ENCODE measurements at places on chromosomes 7 and 10.

- DNase-seq, result no peak
These were observed 96.4 kb downstream of the CARD11 start for GRCh38 chr7:2947058-2947780.

DNA sequence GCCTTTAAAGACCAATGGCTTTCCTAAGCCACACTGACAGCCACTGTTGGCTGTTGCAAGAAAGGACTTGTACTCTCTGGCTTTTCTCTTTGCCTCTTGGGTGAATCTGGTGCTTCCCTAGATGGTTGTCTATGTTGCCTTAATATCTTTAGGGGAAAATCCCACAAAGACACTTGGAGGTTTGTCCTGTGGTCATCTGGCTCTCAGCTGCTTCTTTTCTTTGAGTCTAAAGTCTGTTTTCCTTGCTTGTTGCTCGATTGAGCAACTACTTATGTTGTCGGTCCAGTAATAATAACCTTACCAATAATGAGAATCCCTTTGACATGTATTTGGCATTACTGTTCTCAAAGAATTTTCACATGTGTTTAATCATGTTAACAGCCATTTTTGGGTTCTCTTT lies 537.6 kb downstream of the LRMDA start:
- DNase-seq, result no peak

GRCh38 chr7:106566672-106567071 lies 94.3 kb downstream of the CCDC71L start:
- no peak for DNase-seq

DNA sequence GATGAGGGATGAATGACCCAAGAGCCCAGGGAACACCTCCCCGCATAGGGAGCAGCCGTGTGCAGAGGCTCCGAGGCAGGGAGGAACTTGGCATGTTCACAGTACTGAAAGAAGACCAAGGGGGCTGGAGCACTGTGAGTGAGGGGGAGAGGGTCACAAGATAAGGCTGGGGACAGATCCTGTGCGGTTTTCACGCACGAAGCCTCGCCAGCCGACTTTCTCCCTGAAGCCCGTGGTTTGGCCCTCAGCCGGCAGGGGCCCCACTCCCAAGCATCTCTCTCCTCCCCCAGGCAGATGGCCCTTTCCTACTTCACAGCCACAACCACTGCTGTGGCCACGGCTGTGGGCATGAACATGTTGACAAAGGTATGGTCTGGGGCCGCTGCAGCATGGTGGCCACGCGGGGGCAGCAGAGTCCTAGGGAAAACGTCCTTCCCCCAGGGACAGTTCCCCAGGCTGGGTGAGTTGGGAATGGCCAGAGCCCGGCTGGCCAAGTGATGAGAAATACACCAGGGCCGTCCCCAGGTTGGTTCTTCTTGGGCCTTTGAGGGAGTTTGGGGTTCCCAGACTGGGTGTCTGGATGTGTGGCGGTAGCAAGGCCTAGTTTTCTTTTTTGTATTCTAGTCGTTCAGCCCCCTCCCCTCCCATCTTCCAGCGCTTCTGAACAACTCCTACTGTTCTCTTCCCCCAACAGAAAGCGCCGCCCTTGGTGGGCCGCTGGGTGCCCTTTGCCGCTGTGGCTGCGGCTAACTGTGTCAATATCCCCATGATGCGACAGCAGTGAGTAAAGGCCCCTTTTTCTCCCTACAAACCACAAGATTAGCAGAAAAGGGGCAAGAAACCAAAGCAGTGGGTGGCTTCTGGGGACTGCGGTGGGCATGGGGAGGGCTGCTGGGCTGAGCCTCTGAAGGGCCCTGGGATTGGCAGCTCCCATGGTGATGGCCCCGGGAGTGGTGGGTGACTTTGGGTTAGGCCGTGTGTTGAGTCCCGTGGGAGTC lies 14.4 kb upstream of the WBP1L start:
- no peak for DNase-seq

GRCh38 chr10:117617659-117618058 lies 75.1 kb downstream of the EMX2 start:
- DNase-seq, result no peak

DNA sequence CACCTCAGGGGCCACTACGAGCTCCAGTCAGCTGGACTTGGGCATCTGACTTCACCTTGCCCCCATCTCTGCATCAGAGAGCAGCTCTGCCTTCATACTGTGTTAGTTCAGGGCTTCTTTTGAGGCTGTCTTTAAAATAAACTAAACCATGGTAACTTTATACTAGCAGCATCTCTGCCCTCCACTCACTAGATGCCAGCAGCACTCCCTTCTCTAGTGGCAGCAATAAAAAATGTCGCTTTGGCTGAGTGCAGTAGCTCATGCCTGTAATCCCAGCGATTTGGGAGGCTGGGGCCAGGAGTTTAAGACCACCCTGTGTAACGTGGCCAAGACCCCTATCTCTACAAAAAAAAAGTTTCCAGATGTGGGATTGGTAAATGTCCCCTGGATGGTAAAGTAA lies 584.4 kb downstream of the INHBA start:
- DNase-seq, result no peak

- no peak for DNase-seq
These were observed 396.7 kb downstream of the PHTF2 start for GRCh38 chr7:78195281-78195680.

- DNase-seq, result no peak
These were observed 654.9 kb upstream of the CELF2 start for GRCh38 chr10:10362800-10363199.

GRCh38 chr7:149145031-149145845 lies 2.0 kb upstream of the ZNF398 start:
- no peak for DNase-seq

DNA sequence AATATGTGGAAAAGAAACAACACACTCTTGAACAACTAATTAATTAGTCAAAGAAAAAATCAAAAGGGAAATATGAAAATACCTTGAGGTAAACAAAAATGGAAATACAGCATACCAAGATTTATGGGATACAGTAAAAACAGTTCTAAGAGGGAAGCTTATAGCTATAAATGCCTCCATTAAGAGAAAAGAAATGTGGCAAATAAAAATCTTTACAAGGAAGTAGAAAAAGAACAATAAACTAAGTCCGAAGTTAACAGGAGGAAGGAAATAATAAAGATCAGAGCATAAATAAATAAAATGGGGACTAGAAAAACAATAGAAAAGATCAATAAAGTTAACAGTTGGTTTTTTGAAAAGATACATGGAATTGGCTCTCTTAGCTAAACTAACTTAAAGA lies 267.8 kb upstream of the NRP1 start:
- DNase-seq, result no peak

DNA sequence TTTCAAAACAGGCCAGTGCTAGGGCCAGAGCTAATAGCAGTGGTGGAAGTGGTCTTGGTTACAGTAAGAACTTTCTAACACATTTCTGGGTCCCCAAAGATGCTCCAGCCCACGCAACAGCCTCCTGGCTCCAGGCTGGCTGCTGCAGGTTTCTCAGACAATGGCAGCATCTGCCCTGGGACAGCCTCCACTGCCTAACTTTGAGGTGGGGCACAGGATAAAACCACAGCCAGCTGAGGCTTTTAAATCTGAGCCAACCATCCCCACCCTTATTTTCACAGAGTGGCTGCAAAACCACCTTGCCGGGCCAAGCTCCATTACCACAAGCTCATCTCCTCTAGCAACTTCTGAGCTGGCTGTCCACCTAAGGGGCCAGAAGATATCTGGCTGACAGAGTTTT lies 84.8 kb downstream of the FAM53B start:
- no peak for DNase-seq

GRCh38 chr10:59960751-59961150 lies 54.4 kb upstream of the CCDC6 start:
- DNase-seq, result no peak

GRCh38 chr10:1173091-1173490 lies 116.9 kb downstream of the WDR37 start:
- DNase-seq, result no peak

- no peak for DNase-seq
These were observed 98.4 kb upstream of the FZD1 start for GRCh38 chr7:91165846-91166230.

DNA sequence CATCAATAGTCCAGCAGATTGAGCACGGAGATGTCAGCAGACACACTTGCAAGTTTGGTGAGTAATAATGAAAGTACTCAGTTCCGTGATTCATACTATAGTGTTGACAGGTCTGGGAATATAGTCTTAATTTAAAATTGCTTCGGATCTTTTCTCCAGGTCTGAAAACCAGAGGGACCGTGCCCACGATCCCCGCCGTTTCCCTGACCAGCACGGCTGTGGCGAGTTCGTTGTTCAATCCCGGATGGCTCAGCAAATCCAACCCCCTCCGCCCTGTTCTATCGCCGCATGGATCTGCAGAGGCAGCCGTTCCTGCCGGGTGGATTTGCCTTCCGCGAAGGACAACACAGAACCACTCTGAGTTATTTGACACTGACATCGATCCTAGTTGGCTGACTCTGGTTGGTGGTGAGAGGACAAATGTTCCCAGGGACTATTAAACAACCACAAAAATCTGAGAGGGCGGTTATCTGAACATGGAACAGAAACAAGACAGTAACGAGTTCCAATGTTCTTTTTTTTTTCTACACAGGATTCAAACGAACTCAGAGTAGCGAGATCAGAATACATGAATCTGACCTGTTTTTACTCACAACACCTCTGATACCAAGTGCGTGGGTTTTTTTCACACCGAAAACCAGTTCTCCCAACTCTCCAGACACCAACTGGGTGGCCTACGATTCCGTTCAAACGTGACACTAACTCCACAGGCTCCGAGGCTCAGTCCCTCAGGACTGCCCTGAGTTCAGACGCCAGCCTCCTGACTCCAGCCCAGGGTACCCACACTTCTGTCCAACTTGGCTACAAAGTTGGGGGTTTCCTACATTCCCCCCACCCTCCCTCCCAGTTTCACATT lies 52.7 kb downstream of the RBM17 start:
- DNase-seq, result no peak

GRCh38 chr10:114140036-114140435 lies 34.0 kb downstream of the CCDC186 start:
- no peak for DNase-seq

GRCh38 chr7:45158471-45158870 lies 880 bp downstream of the RAMP3 start:
- no peak for DNase-seq

- no peak for DNase-seq
These were observed 10.8 kb downstream of the BLVRA start for GRCh38 chr7:43769281-43769680.

DNA sequence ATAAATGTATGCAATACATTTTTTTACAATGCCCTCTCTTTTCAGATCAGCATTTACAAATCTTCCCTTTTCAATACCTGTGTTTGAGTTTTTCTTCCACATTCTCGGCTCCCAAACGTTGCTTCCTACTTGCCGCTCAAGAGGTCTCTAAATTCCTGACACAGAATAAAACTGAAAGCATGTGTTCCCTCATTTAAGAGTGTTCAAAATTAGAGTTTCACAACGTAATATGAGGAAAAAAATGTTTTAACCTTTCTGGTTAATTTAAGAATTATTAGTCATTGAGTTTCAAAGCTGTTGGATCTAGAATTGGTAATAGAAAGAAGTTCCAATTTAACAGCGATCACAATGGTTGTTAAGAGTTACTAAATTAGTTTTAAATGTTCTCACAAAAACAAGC lies 100.4 kb downstream of the ARID5B start:
- no peak for DNase-seq

DNA sequence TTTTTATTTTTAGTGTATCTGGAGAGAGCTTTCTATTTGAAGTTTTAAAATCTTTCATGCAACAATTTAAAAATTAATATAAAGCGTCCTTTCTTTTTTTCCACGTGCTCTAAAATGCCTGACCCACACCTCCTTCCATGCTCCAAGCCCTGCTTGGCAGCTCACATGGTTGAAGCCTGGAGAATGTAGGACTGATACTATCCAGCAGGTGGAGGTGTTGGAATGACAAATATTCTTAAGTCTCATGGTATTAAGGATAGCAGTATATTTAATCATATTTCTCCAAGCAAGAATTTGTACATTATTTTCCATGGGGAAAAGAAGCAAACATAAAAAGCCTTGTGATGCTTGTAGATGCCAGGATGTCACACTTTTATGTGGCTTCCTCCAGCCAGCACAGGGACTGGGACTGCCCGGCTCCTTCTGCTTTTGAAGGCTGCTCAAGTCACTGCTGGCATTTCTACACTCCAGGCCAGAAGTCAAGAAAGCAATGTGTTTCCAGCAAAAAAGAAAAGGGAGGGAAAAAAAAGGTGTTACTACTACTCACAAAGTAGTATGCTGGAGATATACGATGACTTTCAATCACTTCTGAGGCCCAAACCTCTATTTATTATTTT lies 49.7 kb downstream of the BZW2 start:
- DNase-seq, result peak; percentile 5

DNA sequence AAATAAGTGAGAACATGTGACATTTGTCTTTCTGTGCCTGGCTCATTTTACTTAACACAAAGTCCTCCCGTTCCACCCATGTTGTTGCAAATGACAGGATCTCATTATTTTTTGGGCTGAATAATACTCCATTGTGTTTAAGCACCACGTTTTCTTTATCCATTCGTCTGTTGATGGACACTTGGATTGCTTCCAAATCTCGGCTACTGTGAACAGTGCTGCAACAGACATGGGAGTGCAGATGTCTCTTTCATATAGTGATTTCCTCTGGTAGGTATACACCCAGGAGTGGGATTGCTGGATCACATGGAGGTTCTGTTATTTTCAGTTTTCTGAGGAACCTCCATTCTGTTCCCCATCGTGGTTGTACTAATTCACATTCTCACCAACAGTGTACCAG lies 264.4 kb upstream of the GALNT17 start:
- no peak for DNase-seq

DNA sequence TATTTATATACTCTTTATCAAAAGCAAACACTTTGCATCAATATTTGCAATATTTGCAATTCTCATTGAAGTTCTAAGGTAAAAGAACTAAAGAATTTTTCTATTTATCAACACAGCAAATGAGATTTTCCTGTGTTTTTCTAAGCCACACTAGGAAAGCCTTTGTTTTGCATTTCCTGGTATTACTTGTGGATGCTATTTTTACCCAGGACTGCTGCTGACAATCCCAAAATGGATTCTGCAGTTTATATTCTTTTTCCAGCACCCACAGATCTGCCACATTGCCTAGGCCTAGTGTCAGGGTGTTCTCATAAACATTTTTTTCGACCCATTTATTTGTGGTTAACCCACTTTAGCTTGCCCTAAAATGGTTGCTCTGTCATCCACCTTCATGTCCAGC lies 25.9 kb downstream of the LRRC17 start:
- no peak for DNase-seq

- no peak for DNase-seq
These were observed 74.5 kb downstream of the CHRM2 start for GRCh38 chr7:136942994-136943393.

- DNase-seq, result no peak
These were observed at the start of gene GPR22 for GRCh38 chr7:107469929-107470328. Gene GPR22, plus strand, starts transcription at chr7:107470057. Its CDS starts 4,004 bp downstream, at chr7:107474061.

- DNase-seq, result no peak
These were observed 265.6 kb upstream of the NPVF start for GRCh38 chr7:25493805-25494366.

All from left renal cortex interstitium (tissue), 4 donors.